Activated naive CD8-positive, alpha-beta T cell treated with anti-CD3 and anti-CD28 coated beads, Interleukin-2, amount 10 ng/mL, durations not matched to agents 7 days and 5 days (primary cell): ENCODE measurements at places on chromosomes 12 and 14. TPM values are rescaled to one million over a fixed set of nuclear protein-coding genes. Genes with fewer than 3 reads are reported as not detected.

Gene KCNMB4
- total RNA-seq, result 0.74 TPM

DNA sequence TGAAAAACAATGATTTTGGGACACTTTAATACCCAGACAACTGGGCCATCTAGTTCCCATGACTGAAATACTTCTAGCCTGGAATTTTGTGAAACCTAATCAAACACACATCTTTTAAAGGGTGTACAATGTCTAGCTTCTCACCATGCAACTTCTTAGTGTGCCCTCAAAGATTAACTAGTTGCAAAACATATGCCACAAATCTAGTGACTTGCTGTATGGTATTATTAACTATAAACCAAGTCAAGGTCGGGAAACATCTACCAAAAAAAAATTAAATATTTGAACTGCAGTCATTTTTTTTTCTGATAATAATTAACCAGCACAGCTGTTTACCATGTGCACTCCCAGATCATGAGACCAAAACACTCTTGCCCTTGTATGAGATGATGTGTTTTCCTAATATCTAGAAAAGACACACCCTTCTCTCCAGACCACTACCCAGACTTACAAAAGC is 171.8 kb upstream of the FOXN3 start:
- no peak overlapping the region for H3K4me3 ChIP-seq
- no peaks in the 10 kb centered on the region for H3K27me3 ChIP-seq
- H3K36me3 ChIP-seq, result peaks cover 53% of the 10 kb centered on the region
- peaks cover 38% of the 10 kb centered on the region for H3K4me1 ChIP-seq
- no peak for DNase-seq

DNA sequence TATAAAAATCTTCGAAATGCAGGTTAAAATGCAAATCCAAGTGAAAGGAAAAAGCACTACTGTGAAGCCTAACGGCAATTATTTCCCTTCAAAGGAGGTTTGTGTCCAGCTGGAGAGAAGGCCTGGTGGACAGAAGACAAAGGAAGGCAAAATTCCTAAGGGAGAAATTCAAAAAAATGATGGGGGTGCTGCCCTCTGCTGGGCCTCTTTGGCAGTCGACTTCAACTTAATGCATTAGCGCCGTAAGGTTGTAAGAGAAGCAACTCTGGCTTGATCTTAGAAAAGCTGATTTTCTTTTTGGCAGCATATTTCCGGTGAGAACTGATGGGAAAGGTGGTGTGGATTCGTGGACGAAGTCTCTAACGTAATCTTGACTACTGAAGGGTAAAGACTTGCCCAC is 34.3 kb upstream of the CHFR start:
- no peak overlapping the region for H3K4me3 ChIP-seq
- H3K4me1 ChIP-seq, result no peaks in the 10 kb centered on the region
- no peak for DNase-seq
- peaks cover 17% of the 10 kb centered on the region for H3K36me3 ChIP-seq
- H3K27ac ChIP-seq, result no peak overlapping the region

GRCh38 chr14:30935445-30935844 is 61.1 kb downstream of the COCH start:
- H3K4me3 ChIP-seq, result no peak overlapping the region
- H3K4me1 ChIP-seq, result no peaks in the 10 kb centered on the region
- H3K27me3 ChIP-seq, result no peaks in the 10 kb centered on the region
- peaks cover 11% of the 10 kb centered on the region for H3K36me3 ChIP-seq
- H3K27ac ChIP-seq, result no peak overlapping the region
- no peak for DNase-seq

Gene TRHDE
- total RNA-seq, result not detected

Gene PTPN21
- not detected for total RNA-seq

- H3K4me1 ChIP-seq, result no peaks in the 10 kb centered on the region
- no peak overlapping the region for H3K4me3 ChIP-seq
- no peak overlapping the region for H3K27ac ChIP-seq
- H3K27me3 ChIP-seq, result no peaks in the 10 kb centered on the region
- no peak for DNase-seq
These were observed 396.2 kb downstream of the PAWR start for GRCh38 chr12:79294590-79294989.

GRCh38 chr12:62772416-62772955 is 162.5 kb downstream of the PPM1H start:
- H3K4me1 ChIP-seq, result peaks cover 12% of the 10 kb centered on the region
- no peak for DNase-seq
- H3K27ac ChIP-seq, result no peak overlapping the region
- peaks cover 5% of the 10 kb centered on the region for H3K27me3 ChIP-seq
- H3K4me3 ChIP-seq, result no peak overlapping the region
- H3K36me3 ChIP-seq, result no peaks in the 10 kb centered on the region

- no peak for DNase-seq
- H3K27me3 ChIP-seq, result peaks cover 61% of the 10 kb centered on the region
- H3K4me3 ChIP-seq, result peak within 1 kb of the TSS; percentile 64
- no peak within 1 kb of the TSS for H3K27ac ChIP-seq
These were observed at the start of gene TRHDE for GRCh38 chr12:72272091-72272661. Gene TRHDE, plus strand, starts transcription at chr12:72272370. Its CDS starts 274 bp downstream, at chr12:72272644.

Gene KRT6A
- total RNA-seq, result not detected

DNA sequence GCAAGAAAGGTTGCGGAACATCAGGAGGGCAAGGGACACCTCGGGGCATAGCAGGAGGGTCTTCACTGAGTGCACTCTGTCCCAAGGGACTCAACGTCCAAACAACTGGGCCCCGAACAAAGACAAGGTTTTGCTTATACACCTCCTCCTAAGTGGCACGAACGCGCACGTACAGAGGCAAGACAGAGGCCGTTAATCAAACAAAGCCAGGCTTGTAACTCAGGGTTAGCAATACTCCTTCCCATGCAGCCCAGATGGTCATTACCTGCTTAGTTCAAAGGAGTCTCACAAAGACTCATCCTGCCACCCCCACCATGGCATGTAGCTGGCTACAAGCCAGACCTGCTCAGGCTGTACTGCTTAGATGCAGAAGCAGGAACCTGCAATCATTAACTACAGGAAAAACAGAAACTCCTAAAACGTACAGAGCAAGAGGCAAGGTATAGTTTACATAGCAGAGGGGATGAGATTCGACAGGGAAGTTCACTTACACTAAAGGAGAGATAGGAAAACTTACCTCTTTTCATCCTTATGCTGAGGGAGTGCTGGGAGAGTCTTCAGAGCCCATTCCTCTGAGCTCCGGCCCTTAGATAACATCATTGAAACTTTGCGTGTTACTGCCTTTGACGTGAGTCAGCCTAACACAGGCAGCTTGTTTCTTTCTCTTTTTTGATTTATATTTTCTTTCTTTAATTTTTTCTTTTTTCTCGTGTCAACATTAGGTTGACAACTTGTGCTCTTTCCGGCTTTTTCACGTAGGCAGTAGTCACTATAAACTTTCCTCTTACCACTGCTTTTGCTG is 1319.1 kb downstream of the TMEM121 start:
- peak overlapping the region; percentile 52 for H3K27ac ChIP-seq
- H3K36me3 ChIP-seq, result no peaks in the 10 kb centered on the region
- H3K4me3 ChIP-seq, result peak overlapping the region; percentile 92
- peaks cover 27% of the 10 kb centered on the region for H3K4me1 ChIP-seq
- peak; percentile 50 for DNase-seq
- peaks cover 5% of the 10 kb centered on the region for H3K27me3 ChIP-seq

DNA sequence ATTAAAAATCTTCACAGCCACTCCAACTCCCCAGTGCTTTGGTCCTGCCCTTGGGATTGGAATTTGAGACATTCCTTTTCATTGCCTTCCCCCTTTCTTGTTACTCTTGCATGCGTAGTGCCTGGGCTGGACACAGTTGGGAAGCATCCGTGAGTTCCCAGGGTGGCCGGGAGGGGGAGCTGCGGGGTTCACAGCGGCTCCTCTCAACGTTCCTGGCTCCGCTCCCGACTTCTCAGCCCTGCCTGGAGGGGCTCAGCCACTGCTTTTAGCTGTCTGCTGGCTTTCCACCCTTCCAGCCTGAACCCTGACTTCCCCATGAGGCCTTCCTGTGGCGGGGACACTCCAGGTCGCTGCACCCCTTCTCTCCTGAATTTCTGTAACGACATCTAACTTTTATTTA is 3.2 kb downstream of the TEX52 start:
- H3K27ac ChIP-seq, result no peak overlapping the region
- peaks cover 2% of the 10 kb centered on the region for H3K36me3 ChIP-seq
- peak; percentile 62 for DNase-seq
- H3K4me3 ChIP-seq, result no peak overlapping the region
- H3K27me3 ChIP-seq, result no peaks in the 10 kb centered on the region

DNA sequence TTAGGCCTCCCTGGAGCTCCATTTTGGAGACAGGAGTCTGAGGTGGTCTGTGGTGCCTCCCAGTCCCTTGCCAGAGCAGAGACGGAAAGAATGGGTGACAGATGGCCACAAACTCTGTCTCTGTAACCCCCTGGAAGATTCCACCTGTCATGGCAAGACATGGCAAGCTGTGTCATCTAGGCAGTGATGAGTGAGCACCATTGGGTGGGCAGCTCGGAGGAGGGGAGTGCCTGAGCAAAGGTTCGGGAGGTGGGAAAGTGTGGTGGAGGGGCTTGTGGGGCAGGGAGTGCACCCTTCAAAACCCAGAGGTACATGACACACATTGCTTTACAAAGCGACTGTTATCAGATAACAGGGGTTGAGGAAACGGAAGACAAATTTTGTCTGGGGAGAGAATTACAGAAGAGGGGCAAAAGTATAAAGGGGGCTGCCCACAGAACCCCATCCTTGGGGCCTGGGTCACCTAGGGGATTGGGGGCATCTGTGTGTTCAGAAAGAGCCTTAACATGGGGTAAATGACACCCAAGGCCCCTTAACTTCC is 3.5 kb downstream of the RIN3 start:
- H3K36me3 ChIP-seq, result peaks cover 16% of the 10 kb centered on the region
- no peaks in the 10 kb centered on the region for H3K27me3 ChIP-seq
- peak overlapping the region; percentile 74 for H3K4me3 ChIP-seq
- H3K27ac ChIP-seq, result peak overlapping the region; percentile 94
- peaks cover 68% of the 10 kb centered on the region for H3K4me1 ChIP-seq

Gene SLC6A15
- not detected for total RNA-seq
